ENCODE measurements at places on chromosomes 12 and 14.

DNA sequence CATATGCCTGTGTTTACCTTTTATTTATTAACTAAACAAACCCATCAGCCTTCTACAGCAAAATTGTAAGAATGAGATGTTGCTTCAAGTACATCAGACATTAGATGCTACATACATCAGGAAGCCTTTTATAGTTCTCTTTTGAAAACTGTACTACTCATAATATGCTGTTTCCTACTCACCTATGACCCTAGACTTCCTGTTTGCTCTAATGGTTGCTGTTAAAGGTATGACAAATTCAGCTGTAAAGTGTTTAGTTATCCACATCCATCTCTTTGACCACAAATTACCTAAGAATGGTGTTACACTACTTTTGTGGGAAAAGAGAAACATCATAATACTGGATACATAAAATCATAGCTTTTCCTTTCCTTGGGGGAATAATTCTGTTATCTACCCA is 220.0 kb downstream of the RAD51B start:
- no peak for DNase-seq

DNA sequence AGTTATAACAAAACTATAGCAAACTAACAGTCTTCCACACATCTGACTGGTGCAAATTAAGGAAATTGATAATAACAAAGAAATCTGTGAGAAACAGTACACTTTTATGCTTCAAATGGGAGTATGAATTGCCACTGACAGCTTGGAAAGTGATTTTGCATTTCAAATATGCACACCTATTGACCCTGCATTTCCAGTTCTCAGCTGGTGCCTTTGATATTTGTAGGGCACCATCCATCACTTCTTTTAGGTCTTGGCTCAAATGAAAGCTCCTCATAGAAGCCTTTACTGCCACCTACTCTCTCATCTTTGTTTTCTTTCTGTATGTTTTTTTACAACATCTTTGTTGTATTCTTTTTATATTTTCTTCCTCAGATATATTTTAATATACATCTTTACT is 125.1 kb downstream of the ST8SIA1 start:
- DNase-seq: no peak

DNA sequence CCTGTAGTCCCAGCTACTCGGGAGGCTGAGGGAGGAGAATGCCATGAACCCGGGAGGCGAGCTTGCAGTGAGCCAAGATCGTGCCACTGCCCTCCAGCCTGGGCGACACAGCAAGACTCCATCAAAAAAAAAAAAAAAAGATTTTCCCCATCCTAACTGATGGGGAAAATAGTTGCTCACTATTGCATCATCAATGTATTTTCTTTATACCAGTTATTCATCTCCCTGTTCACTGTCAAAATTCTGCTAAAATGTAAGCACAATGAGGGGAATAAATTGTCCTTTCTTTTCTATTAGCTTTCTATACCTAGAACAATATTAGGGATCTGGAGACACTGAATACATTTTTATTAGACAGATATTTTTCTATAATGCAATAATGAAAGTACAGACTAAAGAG is 561.3 kb downstream of the CCER1 start:
- DNase-seq: no peak

- no peak for DNase-seq
Observed at GRCh38 chr12:94961911-94962310, 41.6 kb downstream of the NDUFA12 start.

- no peak for DNase-seq
Observed at GRCh38 chr14:39370415-39370814, 61.8 kb downstream of the FBXO33 start.

- no peak for DNase-seq
Observed at GRCh38 chr14:62133776-62134550, 371.7 kb downstream of the SNAPC1 start.

GRCh38 chr12:69468237-69469026 is 1.8 kb upstream of the FRS2 start:
- no peak for DNase-seq

- DNase-seq: no peak
Observed at GRCh38 chr12:100472325-100472724, 1.3 kb upstream of the NR1H4 start.

DNA sequence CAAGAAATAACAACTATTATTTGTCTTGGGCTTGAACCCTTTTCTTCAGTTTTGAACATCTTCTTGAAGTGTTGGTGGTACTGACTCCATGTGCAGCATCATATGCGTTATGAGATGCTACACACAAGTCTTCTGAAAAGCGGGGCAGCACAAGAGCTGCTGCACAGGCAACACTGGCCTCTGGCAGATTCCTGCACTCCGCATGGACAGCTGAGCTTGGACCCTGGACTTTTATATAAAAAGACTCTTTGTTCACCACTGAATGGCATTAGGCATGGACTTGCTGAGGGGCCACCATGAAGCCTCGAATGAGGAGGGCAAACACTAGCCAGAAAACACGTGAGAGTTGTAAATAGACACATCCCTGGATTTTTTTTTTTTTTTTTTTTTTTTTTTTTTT is 210.8 kb upstream of the NPAS3 start:
- DNase-seq: no peak

- no peak for DNase-seq
Observed at GRCh38 chr14:35247777-35248475, 44.3 kb upstream of the PSMA6 start.

GRCh38 chr14:36423430-36423829 is 96.6 kb downstream of the NKX2-1 start:
- no peak for DNase-seq

- no peak for DNase-seq
Observed at GRCh38 chr12:27542628-27543027, 18.6 kb downstream of the PPFIBP1 start.

DNA sequence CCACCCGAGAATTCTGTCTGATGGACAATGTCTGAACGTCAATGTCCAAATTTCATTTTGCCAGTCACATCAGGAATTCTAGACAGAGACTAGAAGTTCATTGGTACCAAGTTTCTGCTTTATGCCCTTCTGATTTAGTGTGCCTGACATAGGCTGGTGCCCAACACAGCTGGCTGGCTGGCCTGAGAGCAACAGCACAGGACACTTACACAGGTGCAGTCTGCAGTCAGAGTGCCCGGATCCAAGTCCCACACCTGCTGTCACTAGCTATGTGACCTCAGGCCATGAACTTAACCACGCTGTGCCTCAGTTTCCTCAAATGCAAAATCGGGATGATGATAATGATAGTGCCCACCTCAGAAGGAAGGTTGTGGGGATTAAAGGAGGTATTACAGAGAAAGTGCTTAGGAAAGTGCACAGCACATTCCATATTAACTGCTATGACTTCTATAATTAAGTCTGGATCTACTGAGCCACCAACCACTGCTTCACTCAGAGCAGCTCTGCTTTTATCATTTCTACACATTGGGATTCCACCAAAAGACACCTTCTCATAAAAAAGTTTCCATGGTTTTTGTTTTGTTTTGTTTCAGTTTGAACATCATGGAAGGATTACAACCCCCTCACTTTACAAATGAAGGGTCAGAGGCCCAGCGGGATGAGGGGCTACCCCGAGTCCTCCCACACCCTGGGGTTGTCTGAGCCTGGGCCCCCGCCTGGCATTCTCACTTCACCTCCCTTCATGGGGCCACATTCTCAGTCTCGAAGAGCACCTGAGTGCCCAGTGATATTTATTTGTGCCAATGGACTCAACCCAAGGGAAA is 168.8 kb upstream of the BCL2L14 start:
- no peak for DNase-seq

DNA sequence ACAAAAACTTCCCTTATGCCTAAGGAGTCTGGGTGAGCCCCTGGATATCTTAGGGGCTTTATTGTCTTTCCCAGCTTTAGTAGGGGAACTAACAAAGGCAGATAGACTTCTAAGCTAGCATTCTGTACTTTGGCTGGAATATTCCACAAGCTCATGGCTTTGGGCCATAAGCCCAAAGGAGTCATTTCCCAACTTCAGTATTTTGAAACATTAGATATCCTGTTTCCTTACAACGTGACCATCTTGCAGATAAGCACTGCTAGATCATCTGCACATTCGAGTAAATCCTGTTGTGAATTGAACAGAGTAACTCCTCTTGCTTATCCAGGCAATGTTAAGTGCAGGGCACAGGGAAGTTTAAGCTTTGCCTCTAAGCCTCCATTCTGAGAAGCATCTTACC is 70.6 kb upstream of the ACTN1 start:
- no peak for DNase-seq

- no peak for DNase-seq
Observed at GRCh38 chr12:109053382-109054123, 1.2 kb downstream of the USP30 start.

DNA sequence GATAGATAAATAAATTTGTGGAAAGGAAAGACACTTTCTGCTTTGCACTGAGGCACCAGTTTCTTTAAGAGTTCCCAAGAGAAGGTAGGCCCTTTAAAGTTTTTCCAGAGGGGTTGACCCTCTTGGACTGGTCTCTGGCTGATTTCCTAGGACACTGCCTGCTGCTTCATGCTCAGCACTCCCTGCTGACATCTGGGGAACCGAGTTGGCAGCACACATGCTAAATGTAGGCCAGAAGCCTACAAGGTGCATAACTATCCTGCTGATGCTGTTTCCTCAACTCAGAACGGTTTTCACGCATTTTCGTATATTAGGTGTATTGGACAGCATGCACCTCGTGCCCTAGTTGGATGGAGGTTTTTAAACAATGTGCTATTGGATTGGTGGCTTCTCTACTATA is 887.2 kb upstream of the SEL1L start:
- no peak for DNase-seq

- DNase-seq: no peak
Observed at GRCh38 chr12:9070351-9070750, 45.4 kb downstream of the A2M start.

DNA sequence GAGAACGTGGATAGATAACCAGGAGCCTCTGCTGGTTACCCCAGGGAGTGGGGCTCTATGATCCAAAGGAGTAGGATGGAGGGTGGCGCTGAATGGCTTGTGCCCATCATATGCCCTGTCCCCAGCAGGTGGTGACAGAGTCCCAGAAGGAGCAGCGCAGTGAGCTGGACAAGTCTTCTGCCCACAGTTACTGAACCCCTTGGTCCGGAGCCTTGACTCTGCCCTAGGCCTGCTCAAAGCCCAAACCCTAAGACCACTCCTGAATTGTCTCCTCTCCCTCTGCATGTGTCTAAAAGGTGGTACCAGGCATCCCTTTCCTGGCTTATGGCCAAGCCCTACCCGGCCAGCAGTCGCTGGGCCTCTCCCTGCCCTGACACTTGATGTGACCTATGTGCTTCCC is 3.2 kb downstream of the PRPH start:
- DNase-seq: no peak

DNA sequence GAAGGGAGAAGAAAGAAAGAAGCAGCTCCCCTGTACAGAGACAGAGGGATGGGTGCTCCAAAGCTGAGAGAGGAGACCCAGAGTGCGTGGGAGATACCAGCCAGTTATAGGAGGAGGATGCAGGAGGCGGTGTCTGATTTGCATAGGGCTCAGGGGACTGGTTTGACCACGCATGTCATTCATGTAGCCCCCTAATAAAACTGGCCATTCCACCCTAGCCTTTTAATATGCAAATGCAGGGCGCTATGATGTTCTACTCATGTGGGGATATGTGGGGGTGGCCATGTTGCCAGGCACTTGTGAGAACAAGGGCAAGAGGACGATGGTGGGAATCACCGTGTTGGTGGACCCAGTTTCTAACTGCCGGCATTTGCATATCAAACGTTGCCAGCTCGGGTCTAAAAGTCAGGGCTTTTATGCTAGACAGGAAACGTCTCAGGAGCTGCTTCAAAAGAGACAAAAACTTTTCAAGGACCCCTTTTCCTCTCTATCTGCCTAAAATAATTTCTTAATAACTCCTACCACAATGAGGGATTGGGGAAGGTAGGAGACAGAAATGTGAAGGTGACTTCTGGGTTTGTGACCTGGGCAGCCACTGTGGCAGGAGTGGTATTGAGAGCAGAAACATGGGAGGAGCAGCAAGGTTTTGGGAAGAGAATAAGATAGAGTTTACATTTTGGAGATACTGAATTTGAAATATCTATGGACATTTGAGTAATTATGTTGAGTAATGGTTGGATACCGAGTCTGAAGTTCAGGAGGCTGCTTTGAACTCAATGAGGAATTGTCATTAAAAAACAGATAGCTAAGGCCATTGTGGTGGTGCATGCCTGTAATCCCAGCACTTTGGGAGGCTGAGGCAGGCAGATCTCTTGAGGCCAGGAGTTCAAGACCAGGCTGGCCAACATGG is 2.2 kb upstream of the ATXN3 start:
- DNase-seq: no peak

- DNase-seq: no peak
Observed at GRCh38 chr14:51386983-51387735, 147.1 kb downstream of the TMX1 start.

- no peak for DNase-seq
Observed at GRCh38 chr12:113907446-113908180, 58.5 kb downstream of the RBM19 start.

DNA sequence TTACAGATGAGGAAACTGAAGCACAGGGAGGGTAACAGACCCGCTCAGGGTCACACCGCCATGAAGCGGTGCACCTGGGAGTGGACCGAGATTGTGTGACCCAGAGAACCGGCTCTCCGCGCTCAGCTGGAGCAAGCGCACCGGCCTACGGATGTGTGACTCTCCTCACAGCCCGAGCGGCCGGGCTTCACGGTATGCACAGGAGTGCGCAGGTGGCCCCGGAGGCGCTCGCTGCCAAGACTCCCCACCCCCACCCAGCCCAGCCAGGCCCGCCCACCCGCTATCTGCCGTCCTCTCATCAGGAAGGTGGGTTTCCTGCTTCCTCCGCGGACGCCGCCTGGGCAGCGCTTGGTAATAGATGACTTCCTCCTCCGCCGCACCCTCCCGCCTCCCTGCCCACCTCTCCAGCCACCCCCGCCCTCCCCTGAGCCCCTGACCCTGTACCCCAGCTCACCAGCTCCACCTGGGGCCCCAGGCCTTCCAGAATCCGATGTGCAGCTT is 110.7 kb downstream of the NCOR2 start:
- no peak for DNase-seq

GRCh38 chr12:104463368-104463767 is 6.6 kb downstream of the CHST11 start:
- DNase-seq: no peak

GRCh38 chr14:75338398-75338797 is 59.8 kb downstream of the FOS start:
- no peak for DNase-seq

GRCh38 chr12:65838330-65838976 is 14.2 kb downstream of the HMGA2 start:
- no peak for DNase-seq

GRCh38 chr14:22225516-22226140 is 363.4 kb downstream of the DAD1 start:
- DNase-seq: no peak

All from cortex of kidney (tissue), 1 donor.